ENCODE measurements at places on chromosomes 11 and 22.

DNA sequence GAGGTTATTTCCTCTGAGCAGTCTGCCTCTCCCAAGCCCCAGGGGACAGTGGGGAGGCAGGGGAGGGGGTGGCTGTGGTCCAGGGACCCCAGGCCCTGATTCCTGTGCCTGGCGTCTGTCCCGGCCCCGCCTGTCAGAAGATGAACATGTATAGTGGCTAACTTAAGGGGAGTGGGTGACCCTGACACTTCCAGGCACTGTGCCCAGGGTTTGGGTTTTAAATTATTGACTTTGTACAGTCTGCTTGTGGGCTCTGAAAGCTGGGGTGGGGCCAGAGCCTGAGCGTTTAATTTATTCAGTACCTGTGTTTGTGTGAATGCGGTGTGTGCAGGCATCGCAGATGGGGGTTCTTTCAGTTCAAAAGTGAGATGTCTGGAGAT, 3.1 kb downstream of the PIM3 start:
- DNase-seq, result no peak

GRCh38 chr11:11038352-11038751, 180.5 kb upstream of the ZBED5 start:
- no peak for DNase-seq

DNA sequence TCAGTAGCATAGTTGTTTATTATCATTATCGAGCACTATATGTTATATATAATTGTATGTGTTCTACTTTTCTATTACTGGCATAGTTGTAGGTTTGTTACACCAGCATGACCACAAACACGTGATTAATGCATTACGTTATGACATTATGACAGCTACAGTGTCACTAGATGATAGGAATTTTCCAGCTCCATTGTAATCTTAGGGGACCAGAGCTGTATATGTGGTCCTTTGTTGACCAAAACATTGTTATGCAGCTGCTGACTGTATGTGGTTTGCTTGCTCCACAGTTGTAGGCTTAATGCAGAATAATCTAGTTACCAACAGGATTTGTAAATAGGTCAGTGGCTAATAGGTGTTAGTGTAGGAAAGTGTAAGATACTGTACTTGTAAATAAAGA, 66.1 kb downstream of the HSD17B12 start:
- no peak for DNase-seq

GRCh38 chr22:39237318-39238100, 7.3 kb downstream of the PDGFB start:
- no peak for DNase-seq

DNA sequence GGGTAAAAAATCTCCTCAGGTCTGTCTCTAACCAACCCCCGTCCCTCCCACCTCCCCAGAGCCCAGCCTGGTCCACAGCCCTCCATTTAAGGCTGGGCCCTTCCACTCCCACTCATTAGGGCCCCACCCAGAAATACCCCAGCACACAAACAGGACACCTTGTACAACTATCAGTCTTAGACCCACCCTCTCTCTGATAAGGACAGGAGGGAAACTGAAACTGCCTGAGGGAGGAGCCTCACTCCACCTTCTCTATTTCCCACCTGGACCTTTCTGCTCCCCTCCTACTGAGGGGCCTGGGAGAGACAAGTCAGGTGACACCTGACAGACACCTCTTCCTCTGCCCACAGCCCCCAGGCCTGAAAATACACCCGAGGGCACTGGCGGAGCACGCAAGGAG, 90.2 kb downstream of the PLEKHA7 start:
- no peak for DNase-seq

- no peak for DNase-seq
Observed at GRCh38 chr22:39598017-39598965, 27.7 kb downstream of the CACNA1I start.

DNA sequence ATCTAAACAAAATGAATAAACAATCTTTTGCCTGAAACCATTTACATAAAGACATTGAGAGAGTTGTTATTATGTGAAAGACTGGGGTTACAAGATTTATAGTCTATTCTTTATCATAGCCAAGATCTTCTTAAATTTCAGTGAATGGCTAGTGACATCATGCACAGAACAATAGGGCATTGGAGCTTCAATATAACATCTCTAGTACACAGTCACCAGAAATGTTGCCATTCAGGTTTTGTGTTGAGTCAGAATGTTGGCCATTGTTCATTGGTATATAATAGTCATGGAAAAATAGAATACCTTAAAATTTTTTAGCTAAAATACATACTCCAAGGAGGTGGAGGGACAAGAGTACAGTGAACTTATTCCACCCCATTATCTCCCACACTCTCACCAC, 44.3 kb downstream of the SLC5A12 start:
- DNase-seq, result no peak

- DNase-seq, result no peak
Observed at GRCh38 chr11:1497600-1497999, 11.0 kb upstream of the MOB2 start.

DNA sequence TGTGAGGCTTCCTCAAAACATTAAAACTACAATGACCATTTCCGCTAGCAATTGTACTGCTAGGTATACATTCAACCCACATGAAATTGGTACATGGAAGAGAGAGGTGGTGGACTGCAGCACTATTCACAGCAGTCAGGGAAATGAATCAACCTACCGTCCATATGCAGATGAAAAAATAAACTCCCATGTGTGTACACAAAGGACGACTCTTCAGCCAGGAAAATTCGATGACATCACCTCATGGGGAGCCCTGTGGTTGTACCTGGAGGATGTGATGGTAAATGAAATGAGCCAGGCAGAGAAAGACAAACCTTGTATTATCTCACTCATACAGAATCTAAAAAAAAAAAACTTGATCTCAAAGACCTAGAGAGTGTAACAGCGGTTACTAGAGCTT, 23.3 kb downstream of the RFPL3 start:
- DNase-seq, result no peak

GRCh38 chr11:2510626-2511402, 66.0 kb downstream of the KCNQ1 start:
- no peak for DNase-seq

DNA sequence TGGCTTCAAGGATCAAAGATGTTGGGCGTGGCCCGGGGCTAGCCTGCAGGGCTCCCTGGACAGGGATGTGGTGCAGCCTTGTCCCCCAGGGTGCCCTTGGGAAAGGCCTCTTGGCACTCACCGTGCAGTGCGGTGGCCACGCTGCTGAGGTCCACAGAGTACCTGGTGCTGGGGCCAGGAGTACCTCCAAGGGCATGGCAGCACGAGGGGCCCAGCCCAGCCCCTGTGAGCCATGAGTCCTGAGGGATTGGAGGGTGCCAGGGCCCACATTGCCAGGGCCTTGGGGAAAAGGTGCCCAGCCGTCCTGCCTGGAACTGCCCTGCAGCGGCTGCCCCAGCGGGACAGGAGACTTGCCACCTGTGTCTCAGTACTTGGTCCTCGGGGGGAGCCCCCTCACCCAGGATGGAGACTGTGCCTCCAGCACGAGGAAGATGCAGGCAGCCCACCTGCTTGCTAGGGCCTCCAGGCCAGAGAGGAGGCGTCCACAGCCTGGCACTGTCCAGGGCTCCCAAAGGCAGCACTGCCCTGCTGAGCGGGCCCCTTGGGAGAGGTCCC, 44.2 kb downstream of the GRAMD4 start:
- no peak for DNase-seq

DNA sequence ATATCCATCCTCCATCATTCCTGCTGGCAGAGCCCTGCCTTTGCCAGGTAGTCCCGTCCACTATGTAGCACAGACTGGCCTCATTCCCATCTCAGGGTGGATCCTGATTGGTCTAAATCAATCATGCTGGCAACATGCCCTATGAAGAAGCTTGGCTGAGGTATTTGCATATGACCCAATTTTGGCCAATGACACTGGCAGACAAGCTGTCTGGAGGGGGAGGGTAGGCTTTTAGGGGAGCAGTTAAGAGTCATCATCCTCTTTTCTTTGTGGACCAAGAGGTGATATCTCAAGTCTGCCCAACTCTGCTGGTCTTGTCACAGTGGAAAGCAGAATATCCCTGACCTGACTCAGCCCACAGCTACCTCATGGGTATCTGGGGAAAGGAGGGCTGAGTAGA, 5.1 kb downstream of the CCDC89 start:
- DNase-seq, result no peak

GRCh38 chr11:11010624-11011127, 152.8 kb upstream of the ZBED5 start:
- DNase-seq, result no peak

DNA sequence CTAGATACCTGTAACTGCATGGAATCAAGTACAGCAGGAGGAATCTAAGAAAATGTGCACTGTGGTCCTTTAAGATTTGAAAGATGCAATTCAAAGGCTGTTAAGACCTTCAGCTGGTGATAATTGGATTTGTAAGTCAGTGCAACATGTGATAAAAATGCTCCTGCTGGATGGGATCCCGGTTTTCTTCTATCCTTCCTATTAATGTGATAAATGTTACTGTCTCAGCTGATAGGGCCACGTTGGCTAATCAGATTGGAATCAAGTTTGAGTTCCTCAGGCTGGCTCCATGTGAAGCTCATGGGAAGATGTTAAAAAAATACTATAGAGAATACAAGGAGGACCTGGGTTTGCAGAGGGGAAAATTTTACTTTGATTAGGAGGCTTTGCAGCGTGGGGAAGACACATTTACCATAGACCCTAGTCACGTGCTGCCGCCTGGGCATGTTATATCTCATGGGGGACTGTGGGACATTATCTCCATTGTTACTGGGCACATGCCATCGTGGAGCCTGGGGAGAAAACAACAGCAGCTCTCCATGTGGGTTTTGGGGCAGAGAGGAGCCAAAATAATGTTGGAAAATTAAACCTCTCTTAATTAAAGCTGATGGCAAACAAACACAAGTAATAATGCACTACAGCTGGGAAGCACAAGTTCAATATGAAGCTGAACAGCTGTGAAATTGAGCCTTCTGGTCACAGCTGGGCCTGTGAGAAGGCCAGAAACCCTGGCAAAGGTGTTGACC, 652.5 kb downstream of the NTM start:
- no peak for DNase-seq

DNA sequence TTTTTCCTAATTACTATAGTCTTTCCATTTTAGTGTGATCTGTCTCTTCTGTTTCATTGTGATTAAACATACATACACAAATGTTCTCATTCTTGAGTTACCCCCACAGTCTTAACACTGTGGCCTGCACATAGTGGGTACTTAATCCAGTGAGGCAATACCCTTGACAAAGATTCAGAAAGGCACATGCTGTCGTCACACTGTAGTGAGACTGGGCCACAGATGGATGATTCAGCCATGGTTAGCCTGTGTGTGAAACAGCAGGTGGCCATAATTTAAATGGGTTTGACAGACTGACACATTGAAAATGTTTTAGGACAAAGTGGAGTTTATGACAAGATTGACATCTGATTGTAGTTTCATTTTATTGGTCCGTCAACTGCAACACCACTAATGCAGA, 313.1 kb downstream of the C11orf87 start:
- DNase-seq, result no peak

DNA sequence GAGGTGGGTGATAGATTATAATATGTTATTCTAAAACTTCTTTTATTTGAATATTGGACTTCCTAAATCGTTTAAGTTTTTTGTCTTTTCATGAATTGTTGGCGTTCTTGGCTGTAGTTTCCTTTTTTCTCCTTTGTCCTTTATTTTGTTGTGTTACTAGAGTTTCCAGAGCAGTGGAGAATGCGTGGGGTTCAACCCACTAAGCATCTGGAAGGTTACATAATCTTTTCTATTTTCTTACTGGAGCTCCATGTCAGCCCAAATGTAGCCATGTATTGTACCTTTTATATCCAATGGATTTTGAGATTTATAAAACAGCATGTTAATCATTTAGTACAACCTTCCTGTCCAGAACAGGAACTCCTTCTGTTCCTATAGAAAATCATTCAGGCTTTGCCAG, 63.2 kb downstream of the PPP6R3 start:
- DNase-seq, result no peak

DNA sequence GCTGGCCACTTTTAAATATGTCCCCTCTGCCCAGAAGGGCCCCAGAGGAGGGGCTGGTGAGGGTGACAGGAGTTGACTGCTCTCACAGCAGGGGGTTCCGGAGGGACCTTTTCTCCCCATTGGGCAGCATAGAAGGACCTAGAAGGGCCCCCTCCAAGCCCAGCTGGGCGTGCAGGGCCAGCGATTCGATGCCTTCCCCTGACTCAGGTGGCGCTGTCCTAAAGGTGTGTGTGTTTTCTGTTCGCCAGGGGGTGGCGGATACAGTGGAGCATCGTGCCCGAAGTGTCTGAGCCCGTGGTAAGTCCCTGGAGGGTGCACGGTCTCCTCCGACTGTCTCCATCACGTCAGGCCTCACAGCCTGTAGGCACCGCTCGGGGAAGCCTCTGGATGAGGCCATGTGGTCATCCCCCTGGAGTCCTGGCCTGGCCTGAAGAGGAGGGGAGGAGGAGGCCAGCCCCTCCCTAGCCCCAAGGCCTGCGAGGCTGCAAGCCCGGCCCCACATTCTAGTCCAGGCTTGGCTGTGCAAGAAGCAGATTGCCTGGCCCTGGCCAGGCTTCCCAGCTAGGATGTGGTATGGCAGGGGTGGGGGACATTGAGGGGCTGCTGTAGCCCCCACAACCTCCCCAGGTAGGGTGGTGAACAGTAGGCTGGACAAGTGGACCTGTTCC, 46.5 kb downstream of the GRAMD4 start:
- no peak for DNase-seq

- DNase-seq, result no peak
Observed at GRCh38 chr11:128251140-128251539, 336.2 kb downstream of the ETS1 start.

GRCh38 chr11:73991471-73992006, 8.9 kb upstream of the UCP2 start:
- no peak for DNase-seq

- DNase-seq, result no peak
Observed at GRCh38 chr11:21144531-21144930, 475.1 kb downstream of the NELL1 start.

- DNase-seq, result no peak
Observed at GRCh38 chr11:5285703-5286340, 15.9 kb downstream of the OR51B4 start.

- no peak for DNase-seq
Observed at GRCh38 chr11:25066706-25067105, 569.9 kb downstream of the LUZP2 start.

- DNase-seq, result no peak
Observed at GRCh38 chr11:12276831-12277475, 100.4 kb upstream of the PARVA start.

GRCh38 chr11:96607864-96608558, 218.2 kb downstream of the JRKL start:
- no peak for DNase-seq

DNA sequence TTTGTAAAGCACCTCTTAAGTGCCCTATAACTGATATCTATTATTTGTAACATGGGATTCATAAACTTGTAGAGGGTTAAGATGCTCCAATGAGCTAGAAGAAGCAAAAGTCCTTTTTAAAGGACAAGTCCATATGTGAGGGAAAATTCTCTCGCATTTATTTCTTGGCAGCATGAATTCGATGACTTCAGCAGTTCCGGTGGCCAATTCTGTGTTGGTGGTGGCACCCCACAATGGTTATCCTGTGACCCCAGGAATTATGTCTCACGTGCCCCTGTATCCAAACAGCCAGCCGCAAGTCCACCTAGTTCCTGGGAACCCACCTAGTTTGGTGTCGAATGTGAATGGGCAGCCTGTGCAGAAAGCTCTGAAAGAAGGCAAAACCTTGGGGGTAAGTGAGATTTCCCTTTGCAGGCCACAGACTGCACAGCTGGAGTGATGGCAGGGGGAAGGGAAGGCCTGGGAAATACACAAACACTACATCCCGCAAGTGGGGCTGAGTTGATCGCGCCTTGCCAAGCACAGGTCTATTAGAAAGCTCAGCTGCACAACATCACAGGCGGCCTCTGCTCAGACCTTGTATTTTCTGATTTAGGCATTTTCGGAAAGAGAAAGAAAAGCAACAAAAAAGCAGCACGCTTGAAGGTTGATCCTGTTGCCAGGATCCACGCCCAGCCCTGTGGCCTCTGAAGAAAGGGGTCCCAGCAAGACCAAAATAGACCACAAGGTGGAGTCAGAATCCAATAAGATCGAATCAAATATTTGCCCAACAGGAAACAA, 1.5 kb downstream of the MS4A8 start:
- DNase-seq, result no peak

All from cortex of kidney (tissue), 1 donor.